ENCODE measurements at places on chromosomes 11 and 22.

- no peak for DNase-seq
These were observed 36.9 kb downstream of the LIF start for GRCh38 chr22:30209642-30210041.

- DNase-seq: no peak
These were observed 19.6 kb downstream of the DAGLA start for GRCh38 chr11:61699737-61700160.

- no peak for DNase-seq
These were observed 77.2 kb downstream of the RDX start for GRCh38 chr11:110219006-110219785.

DNA sequence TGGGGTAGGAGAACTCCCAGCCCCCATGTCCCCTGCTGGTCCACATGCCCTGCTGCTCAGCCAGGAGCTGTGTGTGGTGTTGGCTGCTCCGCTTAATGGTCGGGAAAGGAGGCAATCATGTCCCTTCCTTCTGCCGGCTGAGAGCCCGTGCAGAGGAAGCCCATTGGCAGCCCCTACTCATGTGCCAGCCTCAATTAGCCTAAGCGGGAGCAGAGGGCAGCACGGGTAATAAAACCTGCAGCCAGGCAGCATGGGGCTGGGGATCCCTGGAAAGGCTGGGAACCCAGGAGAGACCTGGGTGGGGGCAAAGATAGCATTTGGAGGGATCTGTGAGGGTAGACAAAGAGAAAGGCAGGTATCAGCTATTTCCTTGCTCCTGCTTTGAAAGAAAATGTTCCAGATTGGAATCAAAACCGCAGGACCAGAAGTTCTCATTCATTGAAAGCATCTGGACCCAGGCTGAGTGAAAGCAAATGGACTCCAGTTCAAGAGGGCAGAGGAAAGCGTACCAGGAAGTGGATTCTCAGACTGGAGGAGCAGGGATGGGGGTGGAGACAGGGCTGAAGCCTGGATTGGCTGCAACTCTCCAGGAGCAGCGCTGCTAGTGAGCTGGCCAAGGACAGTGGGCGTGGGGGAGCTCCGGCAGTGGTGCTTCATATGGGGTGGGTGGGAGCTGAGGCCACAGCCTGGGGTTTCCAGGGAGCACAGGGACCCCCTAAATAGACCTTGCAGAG, 103.4 kb upstream of the NECTIN1 start:
- DNase-seq: no peak

DNA sequence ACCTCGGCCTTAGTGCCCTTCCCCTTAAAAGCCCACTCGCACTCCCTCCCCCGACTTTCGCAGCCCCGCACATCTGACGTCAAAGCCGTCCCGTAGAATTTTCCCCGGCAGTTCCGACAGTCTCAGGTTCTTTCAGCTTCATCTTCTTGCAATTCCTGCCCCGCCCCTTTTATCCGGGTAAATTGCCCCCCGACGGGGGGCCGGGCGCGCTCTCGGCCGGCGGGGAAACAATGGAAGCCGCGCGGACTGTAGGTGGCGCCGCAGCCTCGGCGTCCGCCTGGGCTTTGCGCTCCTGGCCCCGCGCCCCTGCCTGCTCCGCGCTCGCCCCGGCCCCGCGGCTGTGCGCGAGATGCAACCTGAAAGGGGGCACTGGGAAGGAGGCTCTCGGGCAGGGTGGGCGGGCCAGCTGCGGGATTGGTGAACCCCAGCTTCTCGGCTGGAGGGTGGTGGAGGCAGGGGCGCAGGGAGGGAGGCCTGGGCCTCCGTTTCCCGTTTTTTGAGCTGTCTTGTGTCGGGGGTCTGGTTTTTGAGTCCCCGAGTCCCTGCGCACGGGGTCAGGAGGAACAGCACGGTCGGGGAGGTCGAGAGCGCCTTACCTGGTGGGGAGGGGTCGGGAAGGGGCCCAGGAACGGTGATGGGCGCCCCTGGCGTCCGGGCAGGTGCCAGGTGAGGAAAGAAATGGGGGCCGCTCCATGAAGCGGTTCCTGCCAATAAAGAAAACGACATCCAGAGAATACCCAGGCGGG, 859 bp upstream of the FGF19 start:
- no peak for DNase-seq

DNA sequence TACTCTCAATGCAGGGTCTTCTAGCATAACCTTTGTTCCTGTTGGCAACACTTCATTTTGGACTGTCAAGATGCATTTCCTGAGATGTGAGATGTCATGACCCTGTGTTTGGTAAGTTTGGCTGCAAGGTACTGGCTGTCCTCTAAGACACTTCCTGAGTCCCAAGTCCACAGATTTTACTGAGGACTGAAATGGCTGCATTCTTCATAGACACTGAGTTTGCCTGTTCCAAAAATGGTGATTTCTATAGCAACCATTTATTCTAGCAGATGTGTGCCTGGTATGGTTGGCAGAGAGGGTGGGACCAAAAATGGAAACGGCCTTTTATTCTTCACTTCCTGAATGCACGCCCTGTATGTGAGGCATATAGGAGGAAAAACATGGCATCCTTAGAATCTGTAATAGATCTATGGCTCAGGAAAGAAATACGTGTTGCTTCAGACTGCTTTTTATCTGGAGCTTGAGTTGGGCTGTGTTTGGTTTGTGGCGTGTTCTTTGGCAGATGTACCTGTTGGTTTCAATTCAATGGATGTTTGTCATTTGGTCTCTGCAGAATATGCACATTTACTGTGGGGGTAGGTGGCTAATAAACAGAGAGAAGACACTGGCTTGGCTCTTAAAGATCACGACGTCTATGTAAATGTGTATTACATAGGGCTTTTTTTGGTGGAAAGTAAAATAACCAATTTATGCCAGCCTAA, 62.4 kb downstream of the ZBTB16 start:
- no peak for DNase-seq

GRCh38 chr22:17120711-17121232, 388 bp downstream of the TMEM121B start:
- no peak for DNase-seq

GRCh38 chr11:122634501-122634900, 21.0 kb upstream of the UBASH3B start:
- no peak for DNase-seq

- no peak for DNase-seq
These were observed 31.0 kb upstream of the CD5 start for GRCh38 chr11:61071208-61071681.

DNA sequence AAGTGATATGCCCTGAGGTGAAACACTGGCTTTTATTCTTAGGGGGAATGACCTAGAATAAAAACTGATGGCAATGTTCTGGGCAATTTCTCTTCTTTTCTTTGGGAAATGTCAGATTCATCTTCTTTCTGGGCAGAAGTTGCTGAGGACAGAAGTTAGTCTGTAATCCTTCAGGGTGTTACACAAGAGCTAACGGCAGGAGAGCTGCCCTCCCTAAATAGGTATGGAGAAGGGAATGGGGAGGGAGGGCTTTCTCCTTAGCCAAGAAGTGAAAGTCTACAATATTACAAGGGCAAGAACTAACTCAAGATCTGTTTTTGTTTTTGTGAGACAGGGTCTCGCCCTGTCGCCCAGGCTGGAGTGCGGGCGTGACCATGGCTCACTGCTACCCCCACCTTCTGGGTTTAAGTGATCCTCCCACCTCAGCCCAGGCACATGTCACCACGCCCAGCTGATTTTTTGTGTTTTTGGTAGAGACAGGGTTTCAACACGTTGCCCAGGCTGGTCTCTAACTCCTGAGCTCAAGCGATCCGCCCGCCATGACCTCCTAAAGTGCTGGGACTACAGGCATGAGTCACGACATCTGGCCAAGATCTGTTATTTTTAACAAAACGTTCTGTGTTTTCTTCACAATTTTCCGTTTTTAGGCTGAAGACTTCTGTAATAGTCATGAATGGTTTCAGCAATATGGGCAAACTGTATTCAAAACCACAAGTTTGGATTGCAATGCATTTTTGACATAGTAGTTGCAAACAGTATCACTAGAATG, 7.2 kb downstream of the PIWIL4 start:
- no peak for DNase-seq

DNA sequence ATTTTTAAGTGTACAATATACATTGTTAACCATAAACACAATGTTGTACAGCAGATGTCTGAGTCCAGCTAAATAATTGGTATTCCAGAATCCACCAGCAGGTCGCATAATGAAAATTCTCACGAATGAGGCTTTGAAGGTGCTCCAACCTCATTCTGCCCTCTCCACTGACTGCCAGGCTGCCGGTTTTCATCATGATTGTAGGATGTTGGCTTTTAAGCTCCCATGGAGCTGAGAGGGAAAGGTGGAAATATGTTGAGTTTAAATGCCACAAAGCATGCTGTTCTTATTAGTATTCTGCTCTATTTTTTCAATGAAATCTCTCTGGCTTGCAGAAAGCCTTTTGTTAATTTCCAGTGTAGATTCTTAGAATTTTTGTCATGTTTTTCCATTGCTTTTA, 337.2 kb upstream of the DDI1 start:
- no peak for DNase-seq

DNA sequence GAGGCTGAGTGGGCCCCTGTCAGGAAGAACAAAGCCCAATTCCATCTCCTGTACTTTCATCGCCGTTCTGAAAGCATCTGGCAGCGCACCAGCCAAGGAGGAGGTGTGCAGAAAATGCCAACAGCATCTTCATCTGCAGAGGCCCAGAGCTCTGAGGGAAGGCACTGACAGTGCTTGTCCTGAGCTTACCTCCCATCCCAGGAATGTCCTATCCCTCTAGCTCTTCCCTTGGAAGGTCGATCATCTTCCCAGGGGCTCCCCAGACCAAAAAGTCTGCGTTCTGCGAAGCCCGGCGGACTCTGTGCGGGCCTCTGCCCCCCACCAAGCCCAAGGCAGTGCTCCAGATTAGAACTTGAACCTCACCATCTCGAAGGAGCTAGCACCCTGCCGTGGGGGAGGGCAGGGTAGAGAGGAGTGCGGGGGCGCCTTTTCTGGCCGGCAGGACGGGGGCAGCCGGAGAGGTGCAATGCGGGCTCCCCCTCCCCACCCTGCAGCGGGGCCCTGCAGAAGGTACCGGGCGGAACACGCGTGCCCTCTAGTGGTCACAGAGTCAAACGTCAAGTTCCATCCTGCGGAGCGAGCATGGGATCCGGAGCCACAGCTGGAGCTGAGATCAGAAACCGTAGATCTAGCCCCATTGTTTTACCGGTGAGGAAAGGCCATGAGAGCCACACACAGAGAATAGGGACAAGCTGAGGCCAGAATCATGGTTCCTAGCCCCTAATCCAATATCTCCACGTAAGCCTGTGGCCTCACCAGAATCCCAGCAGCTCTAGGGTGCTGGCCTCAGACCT, 5.0 kb downstream of the SCN2B start:
- DNase-seq: peak; percentile 49

DNA sequence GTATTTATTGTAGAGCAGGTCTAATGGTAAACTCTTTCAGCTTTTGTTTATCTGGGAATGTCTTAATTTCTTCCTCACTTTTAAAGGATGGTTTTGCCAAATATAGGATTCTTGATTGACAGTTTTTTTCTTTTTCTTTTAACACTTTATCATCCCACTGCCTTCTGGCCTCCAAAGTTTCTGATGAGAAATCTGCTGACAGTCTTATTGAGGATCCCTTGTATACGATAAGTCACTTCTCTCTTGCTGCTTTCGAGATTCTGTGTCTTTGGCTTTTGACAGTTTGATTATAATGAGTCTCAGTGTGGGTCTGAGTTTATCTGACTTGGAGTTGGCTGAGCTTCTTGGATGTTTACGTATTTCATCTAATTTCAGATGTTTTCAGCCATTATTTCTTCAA, 6.7 kb upstream of the TSKU start:
- DNase-seq: no peak

DNA sequence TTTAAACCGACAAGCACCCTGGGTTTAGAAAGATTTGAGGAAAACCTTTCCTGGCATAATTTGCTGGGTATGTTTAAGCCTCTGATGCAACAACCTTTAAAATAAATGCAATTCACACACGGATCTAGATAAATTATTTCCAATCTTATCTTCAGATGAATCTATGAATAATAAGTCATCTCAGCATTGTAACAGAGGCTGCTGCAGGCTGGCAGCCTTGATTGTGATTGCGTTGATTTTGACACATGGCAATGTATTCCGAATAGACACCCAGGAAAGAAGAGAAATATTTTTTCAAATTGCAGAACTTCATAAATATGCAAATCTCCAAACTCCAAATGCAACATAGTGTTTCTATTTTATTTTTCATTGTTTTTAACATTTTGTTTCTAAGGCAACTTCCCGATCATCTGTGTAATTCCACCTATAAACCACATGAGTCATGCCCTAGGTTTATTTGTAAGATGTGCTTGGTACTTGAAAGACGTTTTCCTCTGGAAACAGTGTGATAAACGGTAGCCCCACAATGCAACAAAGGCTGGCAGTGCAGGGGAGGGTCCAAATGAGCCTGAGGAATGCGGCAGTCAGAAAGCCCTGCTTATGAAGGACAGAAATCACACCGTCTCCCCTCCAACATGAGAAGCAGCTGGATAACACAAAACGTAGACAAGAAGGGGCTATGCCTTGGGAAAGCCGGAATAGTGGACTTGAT, 359.0 kb downstream of the BRD1 start:
- DNase-seq: no peak

Data from stimulated activated CD8-positive, alpha-beta memory T cell treated with anti-CD3 and anti-CD28 coated beads, Interleukin-7, amount 100 ng/mL, for 1 hour (primary cell).